ENCODE measurements at places on chromosomes 2 and 18. TPM values are rescaled to one million over a fixed set of nuclear protein-coding genes. Genes with fewer than 3 reads are reported as not detected.

The EFHD1 gene
- polyA plus RNA-seq, result 55.8 TPM

The GIGYF2 gene
- 66.7 TPM for polyA plus RNA-seq

The AMER3 gene
- 0.01 TPM for polyA plus RNA-seq

The COL6A3 gene
- polyA plus RNA-seq, result 223 TPM

The GALNT5 gene
- polyA plus RNA-seq, result 0.47 TPM

The STAT4 gene
- polyA plus RNA-seq, result 11.7 TPM

The NCKAP5 gene
- polyA plus RNA-seq, result 10.1 TPM

The MSH6 gene
- 116 TPM for polyA plus RNA-seq

The ACVR2A gene
- 25.8 TPM for polyA plus RNA-seq
